Mesothelial cell of epicardium (in vitro differentiated cells): ENCODE measurements at places on chromosomes 5 and 9.

GRCh38 chr9:87237336-87237735, 260.3 kb upstream of the DAPK1 start:
- DNase-seq: no peak

- no peak for DNase-seq
These were observed 62.6 kb downstream of the NEK6 start for GRCh38 chr9:124320062-124320973.

DNA sequence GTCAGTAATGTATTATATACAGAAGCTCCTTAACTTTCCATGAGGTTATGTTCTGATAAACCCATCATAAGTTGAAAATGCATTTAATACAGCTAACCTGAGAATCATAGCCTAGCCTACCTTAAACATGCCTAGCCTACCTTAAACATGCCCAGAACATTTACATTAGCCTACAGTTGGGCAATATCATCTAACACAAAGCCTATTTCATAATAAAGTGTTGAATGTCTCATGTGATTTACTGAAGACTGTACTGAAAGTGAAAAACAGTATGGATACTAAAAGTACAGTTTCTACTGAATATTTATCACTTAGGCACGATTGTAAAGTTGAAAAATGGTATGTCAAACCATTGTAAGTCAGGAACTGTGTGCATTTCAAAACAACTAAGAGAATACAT, 1.6 kb downstream of the GM2A start:
- DNase-seq: no peak

DNA sequence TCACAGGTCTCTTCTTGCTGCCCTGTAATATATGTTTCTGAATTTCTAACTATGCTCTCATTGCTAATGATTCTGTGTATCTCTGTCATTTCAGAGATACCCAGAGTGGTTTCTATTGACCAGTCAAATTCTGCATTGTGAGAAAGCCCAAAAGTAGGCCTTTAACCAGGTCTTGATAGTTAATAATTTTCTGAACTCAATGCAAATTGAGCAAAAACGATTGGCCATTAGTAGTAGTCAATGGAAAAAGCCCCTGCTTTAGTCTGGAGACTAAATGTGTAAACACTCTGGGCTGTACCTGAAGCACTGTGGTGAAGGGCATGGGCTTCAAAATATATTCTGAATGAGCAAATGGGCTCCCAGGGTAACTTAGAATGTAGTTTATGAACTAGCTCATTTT, 307.6 kb downstream of the ARL15 start:
- no peak for DNase-seq
